ENCODE measurements at places on chromosomes 4 and X.

DNA sequence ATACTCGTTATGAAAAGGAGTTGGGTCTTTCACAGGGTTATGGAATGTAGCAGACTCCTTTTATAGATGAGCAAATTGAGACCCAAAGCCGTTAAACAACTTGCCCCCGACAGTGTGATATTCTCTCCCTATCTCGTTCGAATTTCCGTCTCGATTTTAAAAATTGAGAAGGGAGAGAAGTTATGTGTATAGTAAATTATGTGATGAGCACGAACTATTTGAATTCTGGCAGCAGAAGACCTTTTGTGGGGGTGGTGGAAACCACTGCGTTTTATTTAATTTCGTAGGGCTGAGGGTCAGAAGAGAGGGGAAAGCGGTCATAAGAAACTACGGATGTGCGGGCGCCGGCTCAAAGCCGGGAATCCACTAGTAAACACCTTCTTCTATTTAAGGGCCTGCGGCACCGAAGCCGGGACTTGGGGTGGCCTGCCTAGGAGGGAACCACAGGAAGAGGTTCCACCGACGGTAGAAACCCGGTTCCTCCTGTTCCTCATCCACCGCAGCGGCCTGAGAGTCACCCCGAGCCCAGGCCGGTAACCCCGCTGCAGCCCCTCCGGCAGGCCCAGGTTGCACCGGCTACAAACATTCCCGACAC is 1.5 kb upstream of the DDX3X start:
- DNase-seq, result no peak

DNA sequence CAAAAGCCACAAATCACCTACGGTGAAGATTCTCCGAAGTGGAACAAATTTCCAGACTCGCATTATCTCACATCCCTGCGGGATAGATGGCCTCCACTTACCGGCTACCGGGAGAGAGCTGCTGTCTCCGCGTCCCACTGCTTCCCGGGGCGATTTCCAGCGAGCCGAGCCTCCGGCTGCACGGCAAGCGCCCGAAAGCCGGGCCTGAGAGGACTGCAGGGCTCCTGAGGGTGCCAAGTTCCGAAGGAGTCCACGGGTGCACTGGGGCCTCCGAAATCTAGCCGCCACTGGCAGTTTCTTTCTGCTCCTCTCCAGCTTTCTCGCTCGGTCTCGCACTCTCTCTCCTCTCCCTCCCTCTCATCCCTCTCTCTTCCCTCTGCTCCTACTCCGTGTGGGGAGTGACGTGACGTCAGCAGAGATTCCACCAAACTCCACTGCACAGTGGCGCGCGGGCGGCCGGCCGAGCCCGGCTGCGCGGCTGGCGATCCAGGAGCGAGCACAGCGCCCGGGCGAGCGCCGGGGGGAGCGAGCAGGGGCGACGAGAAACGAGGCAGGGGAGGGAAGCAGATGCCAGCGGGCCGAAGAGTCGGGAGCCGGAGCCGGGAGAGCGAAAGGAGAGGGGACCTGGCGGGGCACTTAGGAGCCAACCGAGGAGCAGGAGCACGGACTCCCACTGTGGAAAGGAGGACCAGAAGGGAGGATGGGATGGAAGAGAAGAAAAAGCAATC is 14.0 kb upstream of the PITX2 start:
- no peak for DNase-seq

DNA sequence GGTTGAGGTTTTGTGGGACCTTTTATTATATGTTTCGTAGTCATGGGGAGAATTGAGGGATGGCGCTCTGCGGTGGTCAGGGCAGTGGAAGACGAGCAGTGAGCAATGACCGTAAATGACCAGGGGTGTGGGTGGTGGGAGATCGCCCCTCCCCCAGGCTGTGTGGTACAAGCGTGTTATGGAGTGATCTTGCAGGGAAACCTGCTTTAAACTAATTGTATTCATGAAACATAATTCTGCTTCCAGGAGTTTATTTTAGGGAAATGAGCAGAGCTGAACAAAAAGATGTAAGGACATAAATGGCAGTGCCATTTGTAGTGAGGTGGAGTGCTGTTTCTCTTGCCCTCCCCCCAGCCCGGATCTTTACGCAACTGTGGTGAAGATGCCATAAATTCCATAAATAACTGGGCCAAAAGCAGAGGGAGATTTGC is 20.2 kb downstream of the GYG2 start:
- DNase-seq, result no peak

DNA sequence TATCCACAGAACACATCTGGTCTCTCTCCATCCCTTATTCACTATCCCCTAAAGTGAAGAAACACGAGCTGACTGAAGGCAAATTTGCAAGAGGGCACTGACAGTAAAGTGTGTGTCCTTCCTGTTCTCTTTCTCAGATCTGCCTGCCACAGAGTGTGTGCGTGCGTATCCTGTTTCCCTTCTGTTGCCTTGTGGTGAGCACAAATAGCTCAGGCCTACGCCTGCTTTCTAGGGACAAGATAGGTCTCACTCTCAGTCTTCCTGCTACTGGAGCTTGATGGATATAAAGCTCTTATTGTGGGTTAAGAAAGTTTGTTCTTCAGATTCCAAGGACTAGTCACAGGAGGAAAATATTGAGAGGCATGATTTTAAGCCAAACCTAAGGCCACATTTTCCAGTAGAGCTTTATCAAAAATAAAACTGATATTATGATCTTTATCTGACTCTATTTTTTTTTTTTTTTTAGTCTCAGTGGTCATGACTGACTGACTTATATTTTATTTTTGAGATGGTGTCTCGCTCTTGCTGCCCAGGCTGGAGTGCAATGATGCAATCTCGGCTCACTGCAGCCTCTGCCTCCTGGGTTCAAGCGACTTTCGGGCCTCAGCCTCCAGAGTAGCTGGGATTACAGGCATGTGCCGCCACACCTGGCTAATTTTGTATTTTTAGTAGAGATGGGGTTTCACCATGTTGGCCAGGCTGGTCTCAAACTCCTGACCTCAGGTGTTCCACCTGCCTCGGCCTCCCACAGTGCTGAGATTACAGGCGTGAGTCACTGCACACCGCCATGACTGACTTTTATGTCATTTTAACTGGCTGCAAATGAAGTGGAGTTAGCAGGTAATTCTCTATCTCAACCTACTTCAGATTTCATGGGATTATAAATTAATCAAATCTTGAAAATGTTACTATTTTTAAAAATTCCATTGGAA is 140.3 kb upstream of the SH3RF1 start:
- DNase-seq, result peak; percentile 31

DNA sequence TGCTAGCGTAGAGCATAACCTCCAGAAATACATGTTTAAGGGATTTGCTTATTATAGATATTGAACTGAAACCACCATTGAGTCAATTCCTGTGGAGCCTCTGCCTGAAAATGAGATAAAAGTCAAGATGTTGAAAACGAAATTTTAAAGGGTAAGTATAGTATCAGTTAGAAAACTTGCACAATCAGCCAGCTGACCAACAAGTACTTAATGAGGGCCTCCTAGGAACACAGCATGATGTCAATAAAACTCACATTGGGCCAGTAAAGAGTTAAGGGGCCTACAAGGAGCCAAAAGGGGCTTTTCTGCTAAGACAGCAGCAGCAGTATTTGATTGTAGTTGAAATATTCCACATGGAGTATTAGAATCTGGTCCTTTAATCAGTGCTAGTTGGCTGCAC is 314.1 kb upstream of the PPARGC1A start:
- no peak for DNase-seq
